NCI-H146 (cell line): ENCODE measurements at places on chromosomes 7 and 10.

DNA sequence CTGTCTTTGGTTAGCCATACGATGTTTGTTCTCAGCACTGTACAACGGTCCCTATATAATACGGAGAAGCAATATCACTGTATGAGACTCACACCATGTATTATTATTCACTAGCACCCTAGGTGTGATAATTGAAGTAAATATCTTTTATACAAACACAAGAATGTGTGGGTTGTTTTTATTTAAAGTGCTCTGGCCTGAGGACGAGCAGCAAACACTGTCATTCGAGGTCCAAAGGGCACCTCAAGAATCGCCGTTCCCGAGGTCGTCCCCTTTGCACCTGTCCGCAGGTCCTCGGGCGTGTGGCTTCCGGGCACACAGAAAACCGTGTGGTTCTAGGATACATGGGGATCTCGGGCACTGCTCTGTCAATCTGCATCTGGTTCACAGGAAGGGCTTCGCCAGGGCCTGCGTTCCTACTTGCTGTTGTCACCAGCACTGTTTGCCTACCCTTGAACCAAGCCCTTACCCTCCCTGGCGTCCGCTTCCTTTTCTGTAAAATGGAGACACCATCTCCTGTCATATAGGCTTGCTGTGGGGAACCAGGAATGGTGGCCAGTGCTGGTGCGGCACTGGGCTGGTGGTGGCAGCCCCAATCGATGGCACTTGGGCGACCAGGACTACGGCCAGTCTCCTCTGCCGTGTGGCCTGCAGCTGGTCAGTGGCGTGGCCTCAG, 28.5 kb upstream of the SH2B2 start:
- peak; percentile 19 for DNase-seq

DNA sequence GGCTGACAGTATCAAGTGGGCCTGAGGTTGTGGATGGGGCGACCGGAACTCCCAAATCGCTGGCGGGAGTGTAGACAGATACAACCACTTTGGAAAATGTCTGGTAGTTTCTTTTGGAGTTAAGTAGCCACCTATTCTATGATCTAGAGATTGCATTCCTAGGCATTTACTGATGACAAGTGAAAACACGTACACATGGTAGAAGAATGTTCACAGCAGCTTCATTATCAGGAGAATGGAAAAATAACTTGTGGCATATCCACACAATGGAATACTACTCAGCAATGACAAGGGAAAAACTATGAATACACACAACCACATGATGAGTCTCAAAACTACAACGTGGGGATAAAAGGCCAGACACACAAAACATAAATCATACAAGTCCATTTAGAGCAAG, 146.0 kb downstream of the MYOF start:
- no peak for DNase-seq

GRCh38 chr10:85946713-85947326, 419.8 kb downstream of the GRID1 start:
- DNase-seq: no peak

GRCh38 chr10:102231357-102232318, 5.5 kb downstream of the ELOVL3 start:
- peak; percentile 14 for DNase-seq

DNA sequence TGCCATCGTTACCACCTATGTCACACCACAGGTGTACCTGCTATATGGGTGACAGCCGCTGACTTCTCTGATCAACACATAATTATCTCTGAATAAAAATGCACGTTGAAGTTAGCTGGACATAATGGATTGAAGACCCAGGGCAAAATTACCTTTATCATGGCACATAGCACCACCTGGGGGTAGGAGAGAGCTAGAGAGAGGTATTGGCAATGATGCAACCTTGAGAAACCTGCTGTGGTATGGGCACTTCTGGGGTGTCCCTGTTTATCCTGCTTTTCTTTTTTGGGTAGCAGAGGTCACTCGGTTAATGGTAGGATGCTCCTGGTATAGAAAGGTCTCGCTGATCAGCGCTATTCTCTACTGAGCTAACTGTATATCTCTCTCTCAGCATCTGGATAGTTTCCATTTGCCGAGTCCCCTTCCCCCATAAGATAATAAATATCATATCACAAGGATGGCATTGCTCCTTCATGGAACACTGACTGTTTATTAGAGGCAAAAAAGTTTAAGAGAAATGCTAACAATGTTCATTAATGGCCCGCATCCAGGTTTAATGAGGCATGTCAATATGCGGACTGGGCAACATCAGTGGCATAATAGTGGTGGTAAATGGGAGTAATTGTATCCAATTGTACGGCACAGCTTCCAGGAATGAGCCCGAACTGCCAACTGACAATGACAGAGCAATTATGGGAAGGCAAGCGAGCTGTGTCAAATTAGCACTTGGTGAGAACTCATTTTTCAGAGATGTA, 323.1 kb downstream of the TFEC start:
- DNase-seq: peak; percentile 17

- no peak for DNase-seq
Measured at GRCh38 chr7:100891568-100892247, 2.2 kb upstream of the UFSP1 start.

- DNase-seq: no peak
Measured at GRCh38 chr7:15784694-15785030, 98.2 kb upstream of the MEOX2 start.

DNA sequence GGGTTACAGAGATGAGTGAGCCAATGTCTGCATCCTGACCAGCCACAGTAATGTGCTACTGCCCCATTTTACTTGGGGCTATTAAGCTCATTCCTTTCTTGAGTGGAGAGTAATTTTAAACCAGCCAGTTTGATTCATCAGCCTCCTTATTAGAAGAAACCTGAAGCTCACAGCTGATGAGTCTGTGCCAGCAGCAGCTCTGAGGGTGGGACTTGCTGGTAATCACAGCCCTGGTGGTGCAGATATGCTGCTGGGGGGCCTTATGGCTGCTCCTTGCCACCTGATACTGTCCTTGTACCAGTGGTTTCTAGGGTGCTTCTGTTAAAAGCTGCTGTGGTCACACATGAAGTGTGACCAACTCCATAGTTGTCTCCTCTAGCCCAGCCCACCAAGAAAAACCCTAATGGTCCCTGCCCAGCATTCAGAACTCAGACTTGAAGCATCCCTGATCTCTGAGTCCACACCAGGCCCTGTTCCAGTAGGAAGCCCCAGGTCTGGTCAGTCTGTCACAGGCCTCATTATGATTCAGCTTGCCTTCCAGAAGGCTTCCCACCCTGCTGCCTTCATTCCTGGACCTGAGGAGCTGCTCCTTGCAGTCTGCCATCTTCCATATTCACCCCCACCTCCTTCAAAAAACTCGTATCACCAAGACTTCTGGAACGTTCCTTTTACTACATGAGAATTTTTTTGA, 28.9 kb upstream of the RBM20 start:
- peak; percentile 7 for DNase-seq

- DNase-seq: no peak
Measured at GRCh38 chr7:32515890-32516550, 20.7 kb downstream of the AVL9 start.

DNA sequence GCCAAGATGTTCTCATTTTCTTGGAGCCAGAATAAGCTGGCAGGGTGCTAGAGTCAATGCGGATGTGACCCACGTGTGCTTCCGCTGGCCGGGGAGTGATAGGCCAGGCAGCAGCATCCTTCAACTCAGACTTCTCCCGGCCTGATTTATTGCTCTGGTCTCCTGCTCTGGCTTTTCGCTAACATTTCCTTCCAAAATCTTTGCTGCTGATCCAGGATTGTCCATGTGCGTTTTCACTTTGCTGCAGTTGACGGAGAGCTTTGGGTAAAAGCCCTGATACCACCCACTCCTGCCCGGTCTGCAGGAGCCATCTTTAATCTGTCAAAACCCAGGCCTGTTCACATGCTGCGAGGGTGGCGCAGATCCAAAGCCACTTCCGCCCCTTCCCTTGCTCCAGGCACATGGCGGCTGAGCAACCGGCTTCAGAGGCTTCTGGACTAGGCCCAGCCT, 106.8 kb downstream of the CYP26A1 start:
- no peak for DNase-seq

DNA sequence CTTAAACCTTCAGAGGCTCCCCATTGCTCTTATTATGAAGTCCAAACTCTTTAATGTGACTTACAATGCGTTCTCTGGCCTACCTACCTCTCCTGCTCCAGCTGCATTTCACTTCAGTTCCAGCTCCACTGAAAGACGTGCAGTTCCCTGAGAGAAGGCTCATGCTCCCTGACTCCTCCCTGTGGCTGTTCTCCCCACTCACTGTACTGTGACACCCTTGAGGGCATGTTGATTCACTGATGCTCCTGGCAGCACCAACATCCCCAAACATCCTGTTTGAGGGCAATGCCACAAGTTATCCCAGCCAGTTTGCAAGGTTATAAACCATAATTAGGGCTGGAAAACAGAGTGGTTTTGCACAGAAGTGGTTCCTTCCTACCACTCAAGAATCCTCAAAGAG, 111.2 kb downstream of the LSM5 start:
- no peak for DNase-seq

DNA sequence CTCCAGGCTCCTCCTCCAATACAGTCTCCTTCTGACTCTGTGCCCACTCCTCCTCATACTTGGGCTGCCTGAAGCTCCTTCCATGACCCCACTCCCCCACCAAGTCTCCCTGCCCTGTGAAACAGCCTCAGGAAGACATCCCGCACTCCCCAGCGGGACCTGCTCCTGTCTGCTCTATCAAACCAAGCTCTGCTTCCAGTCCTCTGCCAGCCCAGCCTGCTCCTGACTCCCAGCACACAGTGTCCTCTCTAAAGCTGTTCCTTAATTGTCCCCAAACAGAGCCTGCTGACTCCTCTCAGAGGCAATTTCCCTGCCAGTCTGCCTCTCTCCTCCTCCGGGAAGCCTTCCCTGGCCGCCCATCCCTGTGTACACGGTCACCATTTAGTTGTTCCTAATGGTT, 9.9 kb downstream of the POLL start:
- DNase-seq: no peak

DNA sequence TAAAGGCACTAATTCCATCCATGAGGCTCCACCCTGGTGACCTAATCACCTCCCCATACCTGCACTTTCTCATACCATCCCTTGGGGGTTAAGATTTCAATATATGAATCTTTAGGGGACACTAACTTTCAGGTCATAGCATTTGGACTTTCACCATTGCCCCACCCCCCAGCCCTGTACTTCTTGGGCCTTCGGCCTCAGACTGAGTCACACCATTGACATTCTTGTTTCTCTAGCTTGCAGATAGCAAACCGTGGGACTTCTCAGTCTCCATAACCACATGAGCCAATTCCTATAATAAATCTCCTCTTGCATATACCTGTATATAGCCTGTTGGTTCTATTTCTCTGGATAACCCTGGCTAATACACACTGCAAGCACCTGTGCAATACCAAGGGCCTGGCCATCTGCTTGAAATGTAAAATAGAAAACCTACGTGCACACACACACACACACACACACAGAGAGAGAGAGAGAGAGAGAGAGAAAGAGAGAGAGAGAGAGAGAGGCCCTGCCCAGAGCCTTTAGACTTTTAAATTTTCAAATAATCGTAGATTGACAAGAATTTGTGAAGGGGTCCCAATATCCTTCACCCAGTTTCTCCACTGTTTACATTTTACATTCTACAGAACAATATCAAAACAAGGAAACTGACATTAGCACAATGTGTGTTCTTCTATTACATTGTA, 25.3 kb downstream of the ANXA8 start:
- DNase-seq: no peak
